NT2/D1 (cell line): ENCODE measurements at places on chromosomes 1 and 21.

- no peak for DNase-seq
These were observed 280.2 kb downstream of the PTGER3 start for GRCh38 chr1:70767377-70767776.

- peak; percentile 69 for DNase-seq
These were observed 137.7 kb downstream of the COL11A1 start for GRCh38 chr1:102970496-102971078.

DNA sequence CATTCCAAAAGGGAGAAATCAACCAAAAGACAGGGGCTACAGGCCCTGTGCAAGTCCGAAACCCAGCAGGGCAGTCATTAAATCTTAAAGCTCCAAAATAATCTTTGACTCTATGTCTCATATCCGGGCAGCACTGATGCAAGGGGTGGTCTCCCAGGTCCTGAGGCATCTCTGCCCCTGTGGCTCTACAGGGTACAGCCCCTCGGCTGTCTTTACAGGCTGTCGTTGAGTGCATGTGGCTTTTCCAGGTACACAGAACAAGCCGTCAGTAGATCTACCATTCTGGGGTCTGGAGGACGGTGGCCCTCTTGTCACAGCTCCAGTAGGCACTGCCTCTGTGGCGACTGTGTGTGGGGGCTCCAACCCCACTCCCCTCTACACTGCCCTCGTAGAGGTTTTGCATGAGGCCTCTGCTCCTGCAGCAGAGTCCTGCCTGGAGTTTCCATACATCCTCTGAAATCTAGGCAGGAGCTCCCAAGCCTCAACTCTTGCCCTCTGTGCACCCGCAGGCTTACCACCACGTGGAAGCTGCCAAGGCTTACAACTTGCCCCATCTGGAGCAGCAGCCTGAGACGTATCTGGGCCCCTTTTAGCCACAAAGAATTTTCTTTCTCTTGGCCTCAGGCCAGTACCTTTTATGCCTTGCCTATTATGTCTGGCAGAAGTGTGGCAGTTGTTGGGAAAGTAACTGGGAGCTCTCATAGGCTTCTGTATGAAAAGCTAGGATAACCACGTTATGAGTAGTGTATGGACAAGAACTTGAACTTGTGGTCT, 52.5 kb downstream of the POU2F1 start:
- no peak for DNase-seq

DNA sequence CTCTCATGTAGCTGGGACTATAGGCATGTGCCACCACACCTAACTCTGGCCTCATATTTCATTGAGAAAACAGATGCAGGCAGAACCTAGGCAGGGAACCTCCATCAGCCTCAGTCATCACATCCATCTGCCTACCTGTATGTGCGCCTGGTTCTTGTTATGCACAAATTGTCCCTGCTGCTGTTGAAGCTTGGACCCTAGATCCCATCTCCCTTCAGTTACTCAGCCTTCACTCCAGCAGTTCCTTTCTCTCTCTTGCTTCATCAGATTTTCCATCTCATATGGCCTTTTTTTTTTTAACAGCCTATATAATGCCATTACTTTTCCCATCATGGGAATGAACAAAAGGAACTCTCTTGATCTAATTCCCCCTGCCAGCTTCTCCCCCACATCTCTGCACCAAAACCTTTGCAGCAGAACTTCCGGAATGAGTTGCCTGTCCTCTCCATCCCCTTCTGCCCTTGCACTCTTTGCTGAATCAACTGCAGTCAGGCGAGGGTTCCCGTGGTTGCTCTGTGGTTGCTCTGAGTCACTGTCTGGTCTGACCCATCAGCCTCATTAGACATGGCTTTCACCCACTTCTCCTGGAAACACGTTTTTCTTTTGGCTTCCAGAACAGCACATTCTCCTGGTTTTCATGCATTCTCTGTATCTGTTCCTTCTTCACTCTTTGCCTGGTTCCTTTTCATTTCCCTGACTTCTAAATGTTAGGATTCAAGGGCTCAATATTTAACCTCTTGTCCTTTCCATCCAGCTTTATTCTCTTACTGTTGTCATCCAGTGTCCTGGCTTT, 41.5 kb downstream of the UBE4B start:
- DNase-seq = no peak

DNA sequence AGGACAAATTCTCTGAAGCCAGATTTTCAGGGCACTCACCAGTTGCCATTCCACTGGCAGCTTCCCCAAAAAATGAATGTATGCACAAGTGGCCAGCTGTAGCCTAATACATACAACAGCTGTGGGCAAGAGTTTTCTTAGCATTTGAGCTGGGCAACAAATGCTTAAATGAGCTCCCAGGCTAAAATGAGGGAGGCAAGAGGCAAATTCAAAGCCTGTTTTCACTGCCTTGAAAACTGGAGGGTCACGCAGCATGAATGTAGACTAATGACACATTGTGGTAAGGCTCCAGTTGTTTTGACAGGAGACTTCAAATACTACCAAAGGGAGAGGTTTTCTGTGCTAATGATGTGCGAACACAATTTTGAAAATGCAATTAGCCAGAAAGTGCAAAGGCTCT, 88.2 kb downstream of the TIAM1 start:
- DNase-seq = no peak

GRCh38 chr1:56453016-56453415, 126.3 kb downstream of the PLPP3 start:
- DNase-seq = no peak

DNA sequence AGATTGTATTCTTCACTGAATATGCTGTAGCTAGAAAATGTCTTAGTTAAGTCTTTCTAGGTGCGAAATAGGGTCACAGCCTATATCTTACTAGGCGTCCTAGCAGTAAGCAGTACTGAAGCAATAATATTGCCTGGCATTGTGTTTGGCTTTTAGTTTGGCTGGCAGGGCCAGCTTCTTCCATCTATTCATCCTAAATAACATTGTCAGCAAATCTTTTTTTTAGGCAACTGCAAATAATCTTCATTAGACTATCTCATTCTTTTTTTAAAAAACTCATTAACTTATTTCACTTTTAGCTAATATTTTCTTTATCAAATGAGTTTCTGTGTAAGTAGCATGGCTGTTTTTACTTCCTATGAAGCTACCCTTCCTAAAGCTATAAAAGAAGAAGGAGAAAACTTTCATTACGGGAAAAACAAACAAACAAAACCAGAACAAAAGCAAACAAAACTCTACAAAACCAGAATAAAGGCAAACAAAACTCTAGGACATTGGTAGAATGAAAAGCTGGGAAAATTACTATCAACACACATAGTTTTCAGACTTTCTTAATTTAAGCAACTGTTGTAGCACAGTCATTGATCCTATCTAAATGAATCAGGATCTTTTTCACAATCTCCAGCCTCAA, 506.0 kb downstream of the DPYD start:
- no peak for DNase-seq

DNA sequence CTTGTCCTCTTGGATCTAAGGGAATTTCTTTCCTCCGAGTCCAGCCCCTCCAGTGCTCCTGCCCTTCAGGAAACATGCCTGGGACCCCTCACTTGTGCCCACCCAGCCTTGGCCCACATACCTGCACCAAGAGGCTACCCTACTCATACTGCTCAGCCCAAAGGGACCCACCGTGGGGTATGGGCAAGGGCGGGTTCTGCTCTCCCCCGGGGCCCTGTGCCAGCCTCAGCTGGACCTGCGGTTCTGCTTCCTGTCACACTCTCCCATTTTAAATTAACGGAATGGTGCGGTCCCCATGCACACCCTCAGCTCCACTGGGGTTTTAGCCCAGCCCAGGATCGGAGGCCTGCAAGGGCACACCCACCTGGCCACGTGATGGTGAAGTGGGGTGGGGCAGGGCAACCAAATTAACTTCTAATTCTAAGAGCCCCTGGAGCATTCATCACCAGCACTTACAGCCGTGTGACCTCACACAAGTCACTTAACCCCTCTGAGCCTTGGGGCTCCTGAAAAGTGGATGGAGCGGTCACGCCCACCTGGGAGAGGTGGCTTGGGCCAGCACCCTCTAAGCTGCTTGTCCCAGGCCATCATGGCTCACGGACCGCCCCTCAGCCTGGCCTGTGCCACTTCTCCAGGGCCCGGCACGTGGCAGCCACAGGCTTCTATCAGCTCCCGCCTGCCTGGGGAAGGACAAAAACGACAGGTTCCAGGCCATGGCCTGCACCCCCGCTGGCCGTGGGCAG, 28.3 kb downstream of the TP73 start:
- no peak for DNase-seq

DNA sequence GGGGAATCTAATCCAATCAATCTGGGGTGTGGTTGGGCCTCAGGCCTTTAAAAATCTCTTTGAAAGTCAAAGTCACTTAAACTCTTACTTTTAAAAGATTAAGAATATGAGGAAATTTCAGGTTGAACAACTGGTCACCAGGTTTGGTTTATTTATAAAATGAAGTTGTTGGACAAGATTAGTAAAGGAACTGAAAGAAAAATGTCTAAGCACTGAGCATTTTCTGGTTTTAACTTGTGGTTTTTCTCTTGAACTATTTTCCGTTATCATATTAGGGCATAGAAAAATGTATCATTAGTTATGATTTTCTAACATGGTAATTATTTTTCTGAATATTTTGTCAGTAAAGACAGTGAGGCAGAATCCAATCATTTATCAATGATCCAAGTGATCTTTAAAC, 49.6 kb downstream of the RGS2 start:
- no peak for DNase-seq

- no peak for DNase-seq
These were observed 620.9 kb downstream of the PLPP3 start for GRCh38 chr1:55958498-55958897.

DNA sequence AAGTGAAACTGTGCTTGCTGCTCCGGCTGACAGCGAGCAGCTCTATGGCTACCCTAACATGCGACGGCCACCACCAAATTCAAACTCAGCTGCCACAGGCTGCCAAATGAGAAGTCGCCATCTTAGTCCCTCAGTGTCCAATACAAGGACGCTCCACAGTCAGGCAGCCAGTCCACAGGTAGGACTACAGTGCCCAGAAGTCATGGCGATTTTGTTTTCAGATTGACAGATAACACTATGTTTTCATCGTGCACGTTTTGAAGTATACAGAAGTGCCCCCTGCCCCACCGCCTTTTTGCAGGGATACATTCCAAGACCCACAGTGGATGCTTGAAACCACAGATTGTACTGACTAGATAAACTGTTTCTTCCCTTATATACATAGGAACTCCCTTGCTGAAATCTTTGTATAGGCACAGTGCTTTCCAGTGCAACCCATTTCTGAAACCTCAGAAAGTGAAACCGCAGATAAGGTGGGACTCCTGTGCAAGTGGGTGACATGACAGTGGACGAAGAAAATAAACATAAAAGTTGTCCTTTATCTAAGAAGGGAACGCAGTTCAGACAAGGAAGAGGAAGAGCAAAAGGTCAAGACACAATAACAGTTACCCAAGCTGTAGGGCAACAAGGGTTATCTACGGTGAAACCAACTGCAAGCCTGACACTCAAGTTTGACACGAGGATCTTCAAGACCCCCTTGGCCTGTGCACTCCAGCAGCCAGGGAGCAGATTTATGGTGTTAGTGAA, 52.2 kb downstream of the STX6 start:
- no peak for DNase-seq

GRCh38 chr1:100461222-100461621, 76.7 kb upstream of the GPR88 start:
- peak; percentile 18 for DNase-seq

- DNase-seq = no peak
These were observed 23.4 kb downstream of the ARHGEF19 start for GRCh38 chr1:16189003-16189402.

- no peak for DNase-seq
These were observed 6.7 kb upstream of the ELOA start for GRCh38 chr1:23736437-23737134.

GRCh38 chr1:34927316-34927715, 2.1 kb downstream of the DLGAP3 start:
- DNase-seq = no peak

DNA sequence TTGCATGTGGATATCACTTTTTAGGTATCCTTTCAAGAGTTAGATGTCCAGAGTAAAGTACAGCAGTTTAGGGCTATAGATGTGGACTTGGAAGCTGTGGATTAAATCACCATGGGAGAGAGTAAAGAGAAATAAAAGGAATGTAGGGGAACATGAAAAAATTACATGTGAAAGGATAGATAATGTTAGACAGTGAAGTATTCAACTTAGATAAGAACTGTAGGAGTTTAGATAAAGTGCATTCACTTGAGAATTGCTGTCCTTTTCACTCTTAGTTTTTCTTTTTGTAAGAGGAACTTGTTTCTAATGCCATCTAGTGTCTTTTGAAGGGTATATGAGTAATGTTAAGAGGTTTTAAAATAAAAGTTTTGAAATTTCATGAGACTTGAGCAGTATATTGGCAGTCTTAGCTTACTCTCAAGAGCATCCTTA, 40.1 kb downstream of the MAST2 start:
- DNase-seq = no peak

DNA sequence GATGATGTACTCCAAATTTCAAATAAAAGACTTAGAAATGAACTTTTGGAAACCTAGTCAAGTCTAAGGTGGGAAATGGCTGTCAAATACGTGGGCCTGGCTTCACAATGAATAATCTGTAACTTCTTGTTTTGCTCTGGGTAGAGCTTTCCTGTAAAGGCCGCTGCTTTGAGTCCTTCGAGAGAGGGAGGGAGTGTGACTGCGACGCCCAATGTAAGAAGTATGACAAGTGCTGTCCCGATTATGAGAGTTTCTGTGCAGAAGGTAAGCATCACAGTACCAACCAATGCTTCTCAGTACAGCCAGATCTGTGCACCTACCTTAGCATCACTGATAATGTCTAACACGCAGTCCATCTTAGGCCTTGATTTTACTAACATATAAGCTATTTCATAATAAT, 73.6 kb downstream of the TPR start:
- no peak for DNase-seq

DNA sequence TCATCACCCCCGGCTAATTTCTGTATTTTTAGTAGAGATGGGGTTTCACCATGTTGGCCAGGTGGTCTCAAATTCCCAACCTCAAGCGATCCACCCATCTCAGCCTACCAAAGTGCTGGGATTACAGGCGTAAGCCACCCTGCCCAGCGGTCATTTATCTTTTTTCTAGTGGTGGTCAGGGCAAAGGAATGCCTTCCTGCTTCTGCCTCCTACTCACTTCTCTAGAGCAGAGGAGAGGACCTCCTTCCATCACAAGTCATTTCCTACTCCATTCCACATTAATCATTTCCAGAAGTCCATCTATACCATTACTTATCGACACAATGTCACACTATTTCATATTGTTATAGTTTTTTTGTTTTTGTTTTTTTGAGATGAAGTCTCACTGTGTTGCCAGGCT, 13.3 kb downstream of the FBXO42 start:
- no peak for DNase-seq

- no peak for DNase-seq
These were observed 44.6 kb downstream of the MAN1C1 start for GRCh38 chr1:25661043-25661815.

DNA sequence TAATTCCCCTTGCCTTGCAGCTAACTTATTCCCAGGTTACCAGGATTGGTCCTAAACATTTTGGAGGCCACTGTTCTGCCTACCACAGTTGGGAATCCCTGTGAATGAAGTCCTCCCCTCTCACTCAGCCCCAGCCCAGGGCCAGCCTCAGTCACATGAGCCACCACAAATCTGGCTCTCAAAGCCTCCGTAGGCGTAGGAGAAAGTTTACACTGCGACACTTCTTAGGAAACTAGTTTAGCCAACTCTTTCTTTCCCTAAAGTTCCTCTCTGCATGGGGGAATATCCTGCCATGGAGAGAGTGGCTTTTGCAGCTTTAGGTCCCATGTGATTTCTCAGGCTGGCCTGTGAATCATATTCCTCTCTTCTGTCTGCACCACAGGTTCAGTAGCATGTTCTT, 45.7 kb upstream of the ETV3 start:
- DNase-seq = no peak

GRCh38 chr1:160260406-160261382, 1.7 kb downstream of the DCAF8 start:
- no peak for DNase-seq

GRCh38 chr1:98839840-98840239, 164.8 kb downstream of the PLPPR5 start:
- DNase-seq = no peak
